B cell (primary cell): ENCODE measurements at places on chromosomes 6 and 20.

DNA sequence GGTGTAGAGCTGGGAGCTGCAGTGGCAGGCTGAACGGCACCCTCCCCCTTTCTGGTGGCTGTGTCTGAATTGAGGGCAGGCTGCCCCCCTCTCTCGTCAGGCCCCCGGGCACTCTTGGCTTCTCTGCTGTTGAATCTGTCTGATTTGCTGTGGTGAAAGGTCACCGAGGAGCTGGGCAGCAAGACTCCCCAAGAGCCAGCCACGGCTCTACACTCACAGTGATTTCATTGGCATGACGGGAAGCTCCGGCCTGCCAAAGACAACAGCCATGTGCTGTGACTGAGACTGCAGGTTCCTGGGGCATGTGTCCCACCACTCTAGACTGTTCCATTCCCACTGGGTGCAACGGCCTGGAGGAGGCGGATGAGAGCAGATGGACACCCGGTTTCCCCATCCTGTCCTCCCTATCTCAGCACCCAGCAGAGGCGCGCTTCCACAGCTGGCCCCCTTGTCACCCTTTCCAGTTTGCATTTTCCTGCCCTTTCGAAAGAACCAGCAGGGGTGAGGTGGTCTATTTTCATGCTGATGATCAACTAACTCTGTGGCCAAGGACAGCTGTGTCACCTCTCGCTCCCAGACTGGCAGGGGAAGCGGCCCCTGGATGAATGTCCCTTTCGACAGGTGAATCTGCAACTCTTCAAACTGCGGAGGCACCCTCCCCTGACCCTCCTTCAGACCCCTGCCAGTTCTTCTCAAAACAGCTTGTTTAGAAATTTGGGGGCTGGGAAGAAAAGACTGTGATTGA is 2.2 kb downstream of the APCDD1L start:
- no peak for DNase-seq

DNA sequence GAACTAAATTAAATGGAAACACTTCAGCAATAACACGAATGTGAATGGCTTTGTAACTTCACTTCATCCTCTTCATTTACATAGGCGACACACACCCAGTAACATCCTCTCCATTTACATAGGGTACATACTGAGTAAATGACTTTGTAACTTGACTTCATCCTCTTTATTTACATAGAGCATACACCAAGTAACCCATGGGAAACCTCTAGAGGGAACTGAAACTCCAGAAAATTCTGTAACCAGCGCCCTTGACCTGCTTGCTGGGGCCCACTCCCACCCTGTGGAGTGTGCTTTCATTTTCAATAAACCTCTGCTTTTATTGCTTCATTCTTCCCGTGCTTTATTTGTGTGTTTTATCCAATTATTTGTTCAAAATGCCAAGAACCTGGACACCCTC is 81.6 kb upstream of the OPRM1 start:
- DNase-seq = no peak

- DNase-seq = no peak
Observed at GRCh38 chr20:38052870-38053269, 19.3 kb downstream of the RPRD1B start.

- DNase-seq = no peak
Observed at GRCh38 chr20:57306747-57307146, 22.9 kb upstream of the SPO11 start.

DNA sequence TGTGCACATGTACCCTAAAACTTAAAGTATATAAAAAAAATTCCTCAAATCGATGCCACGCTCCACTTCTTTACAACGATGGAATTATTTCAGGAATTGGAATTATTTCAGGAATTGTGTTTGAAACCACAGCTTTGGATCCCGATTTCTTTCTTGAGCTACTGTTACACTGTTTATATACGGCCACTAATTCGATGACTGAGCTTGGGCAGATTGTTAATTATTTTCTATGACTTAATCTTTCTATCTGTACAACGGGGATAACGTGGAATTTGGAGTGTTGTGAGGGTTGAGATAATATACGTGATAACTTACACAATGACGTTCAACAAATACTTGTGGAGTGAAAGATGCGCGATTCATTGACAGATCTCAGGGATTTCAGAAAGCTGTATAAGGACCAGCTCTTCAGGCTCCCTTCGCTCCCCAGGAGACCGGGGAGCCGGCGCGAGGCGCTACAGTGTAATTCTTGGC is 171.3 kb downstream of the SLC16A10 start:
- no peak for DNase-seq

DNA sequence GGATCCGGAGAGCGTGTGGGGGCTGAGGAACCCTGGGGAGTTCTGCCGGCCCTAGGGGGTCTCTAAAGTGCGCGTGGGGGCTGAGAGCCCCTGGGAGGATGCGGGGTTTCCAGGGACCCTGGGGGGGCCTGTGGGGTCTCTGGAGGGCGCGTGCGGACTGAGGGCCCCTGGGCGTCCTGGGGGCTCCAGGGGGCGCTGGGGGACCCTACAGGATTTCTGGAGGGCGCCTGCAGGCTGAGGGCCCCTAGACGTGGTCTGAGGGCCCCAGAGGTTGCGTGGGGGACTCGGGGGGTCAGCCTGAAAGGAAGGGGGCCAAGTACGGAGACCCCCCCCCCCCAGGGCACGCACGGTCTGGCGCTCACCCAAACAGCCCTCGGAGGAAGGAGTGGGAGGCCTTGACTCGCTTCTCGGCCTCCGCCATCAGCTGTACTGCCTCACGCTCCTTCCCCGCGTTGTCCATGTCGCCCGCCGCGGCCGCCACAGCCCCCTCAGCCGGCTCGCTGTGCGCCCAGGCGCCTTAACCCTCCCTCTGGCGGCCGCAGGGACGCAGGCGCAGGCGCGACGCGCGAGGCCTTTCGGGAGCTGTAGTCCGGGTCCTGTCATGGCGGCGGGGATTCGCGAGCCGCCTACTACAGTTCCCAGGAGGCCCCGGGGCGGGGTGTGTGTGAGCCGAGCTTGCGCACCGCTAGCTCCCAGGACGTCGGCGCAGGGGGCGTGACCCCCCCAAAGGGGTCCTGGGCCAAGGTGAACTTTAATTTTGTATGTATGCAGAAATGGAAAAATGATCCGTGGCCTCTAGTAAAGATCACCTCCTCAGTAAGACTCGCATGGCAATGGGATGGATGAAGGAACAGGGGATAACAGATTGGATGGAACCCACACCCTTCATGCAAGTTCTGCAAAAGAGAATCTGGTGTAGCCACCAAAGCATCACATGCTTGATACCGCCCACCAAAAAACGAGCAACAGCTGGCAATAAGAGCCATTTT is at the start of gene NAPB:
Gene NAPB (minus strand): TSS at position 546 of the 989 bp plus-strand sequence. CDS start 86 bp downstream, at position 460.
- peak; percentile 92 for DNase-seq

DNA sequence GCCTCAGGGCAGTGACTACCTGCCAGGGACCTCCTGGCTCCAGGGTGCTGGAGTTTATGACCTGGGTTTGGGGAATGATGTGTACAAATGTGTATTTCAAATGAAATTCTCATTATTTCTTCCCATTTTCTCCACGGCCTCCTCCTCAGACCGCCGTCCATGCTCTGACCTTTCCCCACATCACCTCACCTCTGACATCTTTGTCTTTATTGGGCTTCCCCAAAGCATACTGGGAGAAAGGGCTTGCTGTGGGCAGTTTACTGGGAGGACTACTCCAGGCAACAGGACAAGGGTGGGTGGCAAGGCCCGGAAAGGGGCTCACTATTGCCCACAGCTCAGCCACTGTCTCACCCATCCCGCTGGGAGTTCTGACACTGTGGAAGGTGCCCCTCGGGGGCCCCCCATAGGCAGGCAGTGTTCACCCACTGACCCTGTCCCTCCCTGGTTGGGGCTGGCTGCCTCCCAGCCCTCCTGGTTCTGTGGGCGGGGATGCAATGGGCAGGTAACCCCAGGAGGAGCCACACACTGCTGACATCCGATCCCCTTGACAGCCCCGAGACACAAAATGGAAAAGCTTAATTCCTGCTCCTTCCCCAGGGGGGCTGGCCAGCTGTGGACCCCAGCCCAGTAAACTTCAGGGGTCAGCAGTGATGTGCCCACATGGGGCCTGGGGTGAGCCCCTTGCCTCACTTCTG is 39.8 kb upstream of the CST7 start:
- no peak for DNase-seq

DNA sequence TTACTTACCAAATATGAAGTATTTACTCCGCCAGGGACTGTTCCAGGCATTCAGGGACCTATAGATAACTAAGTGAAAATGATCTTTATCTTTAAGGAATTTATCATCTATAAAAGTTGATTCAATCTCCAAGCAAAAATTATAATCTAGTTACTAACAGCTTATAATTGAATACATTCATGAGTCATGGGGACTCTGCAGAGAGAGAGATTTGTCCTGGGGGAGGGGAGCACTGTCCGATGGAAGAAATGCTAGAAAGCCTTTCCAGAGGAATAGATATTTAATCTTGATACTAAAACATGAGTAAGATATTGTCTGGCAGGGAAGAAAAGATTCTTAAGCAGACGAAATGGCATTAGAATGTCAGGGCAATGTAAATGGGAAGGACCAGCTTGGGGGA is 139.3 kb downstream of the CD164 start:
- no peak for DNase-seq

DNA sequence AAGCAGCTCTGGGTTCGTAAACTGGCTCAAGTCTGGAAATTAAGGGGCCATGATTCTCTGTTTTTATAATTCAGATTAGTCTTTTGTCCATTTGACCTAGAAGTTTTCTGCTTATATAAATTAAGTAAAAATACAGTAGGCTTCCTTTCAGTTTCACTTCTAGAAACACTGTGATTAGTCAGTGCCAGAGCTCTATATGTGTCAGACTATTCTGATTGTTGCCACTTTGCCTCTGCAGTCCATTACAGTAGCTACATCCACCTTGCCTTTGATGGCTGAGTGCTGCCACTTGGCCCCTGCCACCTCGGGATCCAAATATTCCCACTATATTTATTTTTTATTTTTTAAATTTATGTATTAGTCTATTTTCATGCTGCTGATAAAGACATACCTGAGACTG is 7.9 kb downstream of the ZC2HC1B start:
- no peak for DNase-seq
